ENCODE measurements at places on chromosomes 12 and 14.

DNA sequence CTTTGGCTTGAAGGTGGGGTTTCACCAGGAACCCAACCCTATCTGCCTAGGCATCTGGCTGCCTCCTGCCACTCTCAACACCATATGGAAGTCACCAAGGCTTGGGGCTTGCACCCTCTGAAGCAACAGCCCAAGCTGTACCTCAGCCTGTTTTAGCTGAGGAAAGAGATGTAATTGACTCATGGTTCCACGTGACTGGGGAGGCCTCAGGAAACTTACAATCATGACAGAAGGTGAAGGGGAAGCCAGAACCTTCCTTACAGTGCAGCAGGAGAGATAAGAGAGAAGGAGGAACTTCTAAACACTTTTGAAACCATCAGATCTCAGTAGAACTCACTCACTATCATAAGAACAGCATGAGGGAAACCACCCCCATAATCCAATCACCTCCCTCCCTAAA is 26.9 kb downstream of the GLIPR1L1 start:
- DNase-seq, result no peak

- DNase-seq, result no peak
Observed at GRCh38 chr14:79825046-79825521, 386.2 kb downstream of the DIO2 start.

GRCh38 chr12:132140918-132141841 is 2.9 kb downstream of the DDX51 start:
- no peak for DNase-seq

GRCh38 chr14:102975662-102976061 is 53.2 kb downstream of the AMN start:
- DNase-seq, result no peak

GRCh38 chr12:27973487-27973890 is 956 bp upstream of the PTHLH start:
- no peak for DNase-seq

DNA sequence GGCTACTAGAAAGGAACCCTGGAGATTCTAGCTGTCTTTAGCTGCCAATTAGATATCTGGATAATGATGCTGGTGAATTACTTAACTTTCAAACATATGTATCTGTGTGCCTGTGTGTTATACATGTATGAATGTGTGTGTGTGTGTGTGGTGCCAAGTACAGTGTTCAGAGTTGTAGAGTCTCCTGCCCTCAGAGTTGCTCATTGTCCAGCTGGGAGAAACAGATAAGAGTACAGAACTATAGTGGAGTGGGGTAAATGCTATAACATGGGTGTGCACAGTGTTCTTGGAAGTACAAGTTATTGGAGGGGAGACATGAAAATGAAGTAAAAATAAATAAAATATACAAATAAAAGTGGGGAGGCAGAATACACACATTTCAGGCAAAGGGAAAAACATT is 23.6 kb upstream of the ADAM20 start:
- DNase-seq, result no peak

DNA sequence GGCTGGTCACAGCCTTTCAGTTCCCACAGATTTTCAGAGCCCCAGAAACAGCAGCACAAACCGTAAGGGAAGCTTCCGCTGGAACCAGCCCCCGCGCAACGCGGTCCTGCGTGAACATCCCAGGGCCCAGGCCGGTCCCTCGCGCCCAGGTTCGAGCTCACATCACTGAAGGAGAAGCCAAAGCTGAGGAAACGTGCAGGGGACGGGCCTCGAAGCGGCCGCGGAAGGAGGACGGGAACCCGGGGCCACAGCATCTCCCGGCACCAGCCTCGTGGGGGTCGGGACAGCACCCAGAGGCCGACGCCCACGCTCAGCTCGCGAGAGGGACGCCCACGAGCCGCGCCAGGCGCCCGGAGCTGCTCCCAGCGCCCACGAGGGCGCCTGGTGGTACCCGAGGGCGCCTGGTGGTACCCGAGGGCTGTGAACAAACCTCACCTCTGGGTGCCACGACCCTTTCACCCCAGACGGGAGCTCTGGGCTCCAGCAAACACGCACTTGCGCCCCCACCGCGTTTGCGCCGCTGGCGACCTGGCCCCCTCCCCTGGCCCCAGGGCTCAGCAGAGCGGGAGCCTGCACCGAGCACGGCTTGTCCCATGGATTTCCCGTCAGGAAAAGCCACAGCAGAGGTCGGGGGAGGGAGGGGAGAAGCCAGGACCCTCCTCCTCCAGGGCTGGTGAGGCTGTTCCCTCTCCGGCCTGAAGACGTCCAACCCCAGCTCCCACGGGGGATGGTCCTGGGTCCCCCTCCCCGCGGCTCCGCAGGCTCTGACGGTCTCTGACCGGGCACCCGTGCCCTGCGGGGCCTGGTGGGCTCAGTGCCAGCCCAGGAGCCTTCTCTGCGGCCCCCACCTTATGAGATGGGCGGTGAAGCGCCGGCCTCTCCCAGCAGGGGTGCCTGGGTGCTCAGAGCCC is 6.9 kb downstream of the LRCOL1 start:
- no peak for DNase-seq

DNA sequence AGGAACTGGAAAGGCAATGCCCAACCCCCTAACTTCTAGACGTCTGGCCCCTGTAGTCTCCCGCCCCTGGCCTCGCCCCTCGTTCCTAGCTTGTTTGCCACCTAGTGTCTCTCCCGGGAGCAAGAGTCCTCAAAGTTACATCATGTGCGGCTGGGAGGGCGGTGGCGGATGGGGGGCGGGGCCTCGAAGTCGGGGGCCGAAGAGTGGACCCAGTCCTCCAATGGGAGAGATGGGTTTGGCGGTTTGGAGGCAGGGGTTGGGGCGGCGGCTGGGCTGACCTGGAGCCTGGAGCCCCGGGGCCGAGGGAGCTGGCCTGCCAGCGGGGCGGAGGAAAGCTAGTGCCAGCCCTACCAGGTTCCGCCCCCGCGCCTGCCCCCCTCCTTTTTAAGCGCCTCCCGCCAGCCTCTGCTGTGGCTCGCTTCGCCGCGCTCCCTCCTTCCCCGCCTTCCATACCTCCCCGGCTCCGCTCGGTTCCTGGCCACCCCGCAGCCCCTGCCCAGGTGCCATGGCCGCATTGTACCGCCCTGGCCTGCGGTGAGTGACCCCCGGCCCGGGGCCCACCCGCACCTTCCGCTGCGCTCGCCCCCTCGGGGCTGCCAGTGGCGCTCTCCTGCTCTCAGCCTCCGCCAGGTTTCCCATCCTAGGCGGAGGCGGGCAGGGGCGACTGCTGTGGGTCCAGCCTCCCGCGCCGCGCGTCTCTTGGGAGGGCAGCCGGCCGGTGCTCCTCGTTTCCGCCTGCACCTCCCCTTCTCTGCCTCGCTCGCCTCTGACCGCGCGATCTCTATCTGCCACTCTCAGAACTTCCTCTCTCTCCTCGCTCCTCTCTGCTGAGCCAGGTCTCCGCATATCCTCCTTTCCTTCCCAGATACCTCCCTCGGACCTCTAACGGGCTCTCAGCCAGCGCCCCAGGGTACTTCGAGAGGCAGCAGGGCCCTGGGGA is at the start of gene PCK2:
Gene PCK2, plus strand, starts transcription at position 411 of the 940 bp plus-strand sequence. Its CDS starts 95 bp downstream, at position 506.
- peak; percentile 55 for DNase-seq

DNA sequence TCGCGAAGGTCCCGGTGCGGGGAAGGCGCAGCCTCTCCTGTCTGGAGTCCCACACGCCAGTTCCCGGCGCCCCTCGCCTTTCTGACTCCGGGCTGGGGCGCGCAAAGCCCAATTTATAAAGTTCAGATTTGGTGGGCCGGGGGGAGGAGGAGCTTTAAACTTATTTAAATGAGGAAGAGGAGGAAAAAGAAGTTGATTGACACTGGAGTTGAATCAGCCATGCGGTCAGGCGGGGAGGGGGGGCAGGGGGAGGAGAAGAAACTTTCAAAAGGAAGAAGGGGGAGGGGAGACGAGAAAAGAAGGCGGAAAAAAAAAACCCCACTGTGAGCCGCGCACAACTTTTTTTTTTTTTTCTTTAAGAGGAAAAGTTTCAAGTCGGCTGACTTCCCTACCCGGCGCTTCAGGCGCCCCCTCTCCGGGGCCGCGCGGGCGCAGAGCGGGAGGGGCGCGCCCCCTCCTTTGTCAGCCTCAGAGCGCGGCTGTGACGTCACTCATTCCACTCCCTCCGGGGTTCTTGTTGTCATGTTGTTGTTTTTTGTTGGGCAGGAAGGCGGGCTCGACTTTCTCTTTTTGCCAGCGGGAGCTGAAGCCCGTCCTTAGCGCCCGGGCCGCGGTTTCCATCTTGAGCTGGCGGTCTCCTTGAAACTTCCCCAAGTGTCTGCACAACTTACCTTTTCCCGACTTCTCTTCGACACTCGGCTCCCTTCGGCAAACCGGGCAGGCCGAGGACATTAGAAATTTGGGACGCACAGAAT is at the start of gene ZFP36L1:
Gene ZFP36L1, minus strand, starts transcription at position 89 of the 755 bp plus-strand sequence. CDS start 129 bp downstream, outside the sequence.
- DNase-seq, result peak; percentile 89

DNA sequence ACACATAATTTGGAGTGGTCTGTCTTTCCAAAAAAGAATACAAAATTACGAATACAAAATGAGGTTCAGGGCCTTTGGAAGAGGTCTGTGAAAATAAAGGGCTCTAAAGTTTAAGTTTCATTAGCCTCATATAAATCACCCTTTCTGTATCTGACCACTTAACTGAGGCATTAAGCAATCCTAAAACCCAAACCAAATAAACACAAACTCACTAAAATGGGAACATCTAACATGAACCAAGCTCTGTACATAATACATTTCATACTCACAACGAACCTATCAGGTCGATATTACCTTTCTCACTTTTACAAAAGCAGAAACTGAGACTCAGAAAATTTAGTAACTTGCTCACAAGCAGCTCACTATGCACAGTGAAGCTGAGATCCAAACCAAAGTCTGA is 1.1 kb upstream of the CCDC196 start:
- no peak for DNase-seq

DNA sequence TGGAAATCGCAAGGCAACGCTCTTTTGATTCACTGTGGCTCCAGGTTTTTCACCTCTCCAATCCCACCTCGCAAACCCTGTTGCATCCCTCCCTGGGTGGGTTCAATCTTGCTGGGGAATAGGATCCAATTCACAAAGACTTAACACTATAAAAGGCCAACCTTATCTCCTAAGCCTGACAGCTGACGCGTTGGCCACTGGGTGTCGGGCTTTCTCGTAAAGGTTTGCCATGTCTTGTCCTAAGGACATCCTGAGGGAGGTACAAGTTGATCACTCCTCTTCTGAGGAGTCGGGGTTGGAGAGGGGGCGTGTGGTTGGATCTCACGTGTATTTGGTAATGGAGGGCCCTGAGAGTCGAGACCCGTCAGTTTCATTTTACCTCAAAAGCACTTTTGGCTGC is 112.6 kb upstream of the FZD10 start:
- no peak for DNase-seq

- no peak for DNase-seq
Observed at GRCh38 chr14:98808494-98809407, 463.2 kb downstream of the BCL11B start.

DNA sequence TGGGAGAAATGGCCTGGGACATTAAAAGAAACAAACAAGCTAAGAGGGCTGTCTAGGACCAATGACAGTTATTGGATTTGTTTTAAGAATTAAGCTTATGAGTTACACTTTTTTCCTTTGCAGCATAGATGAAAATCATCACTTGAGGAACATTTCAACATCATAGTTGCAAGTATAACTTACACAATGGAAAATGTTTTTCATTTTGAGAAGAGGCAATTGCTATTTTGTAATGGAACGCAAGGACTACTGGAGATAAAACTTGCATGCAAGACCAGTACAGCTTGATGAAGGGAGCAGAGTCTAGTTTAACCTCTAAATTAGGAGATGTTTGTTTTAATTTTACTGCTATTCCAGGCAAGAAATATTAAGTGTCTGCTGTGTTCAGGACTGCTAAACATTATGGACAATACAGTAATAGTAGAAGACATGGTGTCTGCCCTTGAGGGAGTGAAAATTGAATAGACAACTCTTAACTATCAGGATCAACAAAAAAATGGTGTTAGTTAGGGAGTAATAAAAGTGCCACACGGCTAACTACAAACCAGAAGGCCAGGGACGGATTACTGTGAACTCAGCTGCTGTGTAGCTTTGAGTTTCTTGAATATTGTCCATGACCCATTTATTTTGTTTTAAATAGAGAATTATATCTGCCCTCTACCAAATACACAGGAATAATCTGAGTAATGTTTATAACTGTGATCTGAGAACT is 374.5 kb downstream of the RAD51B start:
- no peak for DNase-seq

- DNase-seq, result no peak
Observed at GRCh38 chr12:49225576-49226166, 36.8 kb upstream of the TUBA1A start.

- no peak for DNase-seq
Observed at GRCh38 chr12:67811437-67812361, 163.2 kb downstream of the DYRK2 start.

- no peak for DNase-seq
Observed at GRCh38 chr12:121802485-121802842, 1.3 kb upstream of the SETD1B start.

DNA sequence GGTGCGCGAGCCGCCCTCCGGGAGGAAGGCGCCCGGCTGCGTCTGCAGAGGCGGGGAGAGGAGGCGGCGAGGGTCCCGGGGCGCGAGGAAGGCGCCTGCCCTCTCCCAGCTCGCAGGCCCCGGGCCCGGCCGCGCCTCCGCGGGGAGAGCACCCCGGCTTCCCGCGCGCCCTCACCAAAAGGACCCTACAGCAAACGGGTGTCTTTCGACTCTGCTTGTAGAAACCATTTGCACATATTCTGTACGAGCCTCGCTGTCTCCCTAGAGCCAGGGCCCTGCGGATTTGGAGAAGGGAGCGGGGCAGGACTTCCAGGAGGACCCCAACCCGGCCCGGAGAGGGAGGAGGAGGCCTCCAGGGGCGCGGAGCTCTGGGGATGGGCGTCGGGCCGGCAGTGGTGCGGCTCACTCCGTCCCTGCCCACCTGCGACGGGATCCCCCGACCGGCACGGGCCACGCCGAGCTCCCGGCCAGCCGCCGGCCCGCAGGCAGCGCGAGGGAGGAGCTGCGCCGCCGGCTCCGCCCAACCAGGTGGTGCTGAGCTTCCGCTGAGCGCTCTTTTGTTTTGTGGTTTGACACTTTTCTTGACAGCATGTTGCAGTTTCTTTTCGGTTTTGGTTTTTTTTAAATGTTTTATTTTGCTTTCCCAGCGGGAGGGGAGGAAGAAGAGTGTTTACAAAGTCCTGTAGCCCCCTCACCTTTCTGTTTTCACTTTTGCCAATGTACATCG is 103.3 kb upstream of the FKBP4 start:
- no peak for DNase-seq

GRCh38 chr12:93882763-93883162 is 205.6 kb downstream of the CRADD start:
- DNase-seq, result no peak

DNA sequence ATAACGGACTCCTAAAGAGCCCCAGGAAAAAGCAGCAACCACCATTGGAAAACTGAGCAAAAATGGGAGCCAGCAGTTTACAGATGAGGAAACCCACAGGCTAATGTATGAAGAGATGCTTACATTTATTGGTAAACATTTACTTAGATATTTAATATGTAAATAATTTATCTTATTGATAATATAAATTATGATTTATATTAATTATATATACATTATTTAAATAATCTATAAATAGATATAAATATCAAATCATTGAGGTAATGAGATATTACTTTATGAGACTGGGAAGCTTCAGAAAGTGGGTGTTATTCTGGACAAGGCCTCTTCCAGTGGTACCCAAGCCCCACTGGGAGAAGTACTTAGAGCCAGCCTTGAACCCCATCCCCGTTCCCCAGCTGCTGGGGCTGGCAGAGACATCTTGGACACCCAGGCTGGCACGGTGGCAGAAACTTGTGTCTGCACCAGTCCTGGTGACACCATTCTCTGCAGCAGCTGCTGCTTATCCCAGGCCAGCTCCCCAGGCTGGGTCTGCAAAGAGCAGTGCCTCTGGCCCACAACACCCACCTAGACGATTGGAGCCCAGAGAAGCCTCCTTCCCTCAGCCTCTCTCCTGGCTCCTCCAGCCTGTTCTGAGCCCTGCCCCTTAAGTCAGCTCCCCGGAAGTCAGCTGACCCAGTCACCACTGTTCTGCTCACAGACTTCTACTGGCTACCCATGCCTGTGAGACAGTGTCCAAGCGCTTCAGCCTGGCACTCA is 25.9 kb downstream of the ISCA2 start:
- no peak for DNase-seq

All from stimulated activated CD8-positive, alpha-beta memory T cell treated with anti-CD3 and anti-CD28 coated beads, Interleukin-4, amount 100 ng/mL, for 1 hour (primary cell).